Activated naive CD4-positive, alpha-beta T cell treated with Interleukin-2 at 50 U/mL for 16 hours (primary cell): ENCODE measurements at places on chromosomes 2 and 18.

DNA sequence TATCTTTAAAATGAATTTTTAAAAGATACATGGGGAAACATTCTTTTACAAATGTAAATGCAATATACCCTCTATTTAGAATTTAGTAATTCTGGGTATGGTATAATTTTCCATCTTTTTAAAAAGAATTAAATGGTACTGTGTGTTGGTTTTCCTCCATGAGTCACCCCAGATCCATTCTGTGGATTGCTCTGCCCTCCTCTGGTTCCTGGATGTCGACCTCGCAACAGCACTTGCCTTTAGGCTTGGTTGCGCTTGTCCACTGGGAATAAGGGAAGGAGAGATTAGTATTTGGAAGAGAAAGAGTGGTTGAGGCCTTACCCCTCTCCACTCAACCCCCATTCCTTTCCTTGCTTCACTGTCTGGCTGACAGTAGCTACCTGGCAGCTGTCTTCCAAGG is 90.4 kb downstream of the FTCDNL1 start:
- DNase-seq, result no peak

DNA sequence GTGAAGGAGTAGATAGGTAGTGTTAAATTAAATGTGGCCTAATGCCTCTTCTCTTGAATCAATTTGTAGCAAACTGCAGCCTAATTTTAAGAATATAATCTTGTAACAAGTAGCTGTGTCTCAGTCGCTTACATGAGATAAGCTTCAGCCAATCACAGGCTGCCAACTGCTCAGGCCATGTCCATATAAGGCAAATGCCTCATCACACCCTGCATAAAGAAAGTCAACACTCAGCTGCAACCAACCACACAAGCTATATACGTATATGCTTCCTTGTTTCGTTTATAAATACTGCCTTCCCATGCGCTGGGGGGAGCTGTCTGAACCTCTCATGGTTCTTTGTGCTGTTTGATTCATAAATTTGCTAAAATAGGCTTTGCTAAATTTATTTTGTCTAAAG is 476.3 kb downstream of the TRIB2 start:
- no peak for DNase-seq

- DNase-seq, result no peak
Measured at GRCh38 chr2:131641414-131642206, 113.9 kb downstream of the CCDC74A start.

GRCh38 chr2:200336980-200337615 is 30.6 kb downstream of the SPATS2L start:
- no peak for DNase-seq

DNA sequence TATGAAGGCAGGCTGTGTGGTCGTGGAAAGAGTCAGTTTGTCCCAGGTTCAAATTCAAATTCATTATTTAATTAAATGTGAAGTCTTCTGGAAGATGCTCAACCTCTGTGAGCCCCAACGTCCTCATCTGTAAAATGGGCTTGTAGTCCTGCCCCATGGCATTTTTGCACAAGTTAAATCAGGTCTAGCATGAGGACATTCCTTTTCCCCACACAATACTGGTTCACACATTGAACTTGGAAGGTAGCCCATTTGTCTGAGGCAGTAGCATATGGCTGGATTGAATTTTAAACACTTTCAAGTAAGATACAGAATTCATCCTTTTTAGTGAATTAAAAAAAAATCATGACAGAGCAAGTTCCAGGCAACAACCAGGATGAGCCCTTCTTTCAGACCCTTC is 665.4 kb upstream of the HS6ST1 start:
- DNase-seq, result no peak

DNA sequence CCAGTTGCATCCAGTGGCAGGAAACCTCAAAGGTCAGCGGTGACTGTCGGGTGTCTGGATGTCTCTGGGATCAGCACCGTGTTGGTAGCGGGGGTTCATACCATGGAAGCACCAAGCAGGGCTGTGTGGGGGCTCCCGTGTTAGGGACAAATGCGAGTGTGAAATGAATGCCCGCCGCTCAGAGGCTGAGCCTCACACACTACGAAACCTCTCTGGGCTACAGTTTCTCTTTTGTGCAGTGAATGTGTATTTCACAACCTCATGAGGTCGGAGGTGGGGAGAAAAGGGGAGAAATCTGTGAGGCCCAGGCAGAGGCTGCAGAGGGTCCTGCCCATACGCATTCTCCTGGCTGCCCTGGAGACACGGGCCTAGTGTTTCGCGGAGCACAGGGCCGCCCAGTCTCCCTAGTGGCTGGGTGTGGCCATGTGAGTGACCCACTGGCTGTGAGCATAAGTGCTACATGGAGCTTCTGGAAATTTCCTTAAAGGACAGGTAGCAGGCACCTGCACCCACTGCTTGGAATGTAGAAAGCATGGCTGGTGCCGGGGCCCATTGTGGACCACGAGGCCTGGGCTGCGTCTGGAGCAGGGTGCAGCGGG is 138.0 kb upstream of the GLI2 start:
- DNase-seq, result no peak

DNA sequence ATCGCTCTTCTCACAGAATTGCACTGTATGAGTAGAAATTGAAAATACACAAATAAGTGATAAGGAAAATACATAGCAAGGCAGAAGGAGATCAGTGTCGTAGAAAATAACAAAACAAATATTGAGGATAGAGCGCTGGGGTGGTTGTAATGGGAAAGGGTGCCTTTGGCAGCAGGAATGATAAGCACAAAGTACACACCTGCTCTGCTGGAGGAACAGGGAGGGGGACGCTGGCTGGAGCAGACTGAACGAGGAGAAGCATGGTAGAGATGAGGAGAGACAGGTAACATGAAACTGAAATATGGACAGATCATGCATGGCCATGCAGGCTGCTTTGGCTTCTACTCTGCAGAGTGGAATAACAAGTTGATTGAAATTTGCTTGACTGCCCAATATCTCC is 181.2 kb upstream of the FSHR start:
- no peak for DNase-seq

- no peak for DNase-seq
Measured at GRCh38 chr2:99079226-99079625, 62.3 kb upstream of the C2orf15 start.

GRCh38 chr18:56173542-56174220 is 464.7 kb downstream of the TXNL1 start:
- no peak for DNase-seq

DNA sequence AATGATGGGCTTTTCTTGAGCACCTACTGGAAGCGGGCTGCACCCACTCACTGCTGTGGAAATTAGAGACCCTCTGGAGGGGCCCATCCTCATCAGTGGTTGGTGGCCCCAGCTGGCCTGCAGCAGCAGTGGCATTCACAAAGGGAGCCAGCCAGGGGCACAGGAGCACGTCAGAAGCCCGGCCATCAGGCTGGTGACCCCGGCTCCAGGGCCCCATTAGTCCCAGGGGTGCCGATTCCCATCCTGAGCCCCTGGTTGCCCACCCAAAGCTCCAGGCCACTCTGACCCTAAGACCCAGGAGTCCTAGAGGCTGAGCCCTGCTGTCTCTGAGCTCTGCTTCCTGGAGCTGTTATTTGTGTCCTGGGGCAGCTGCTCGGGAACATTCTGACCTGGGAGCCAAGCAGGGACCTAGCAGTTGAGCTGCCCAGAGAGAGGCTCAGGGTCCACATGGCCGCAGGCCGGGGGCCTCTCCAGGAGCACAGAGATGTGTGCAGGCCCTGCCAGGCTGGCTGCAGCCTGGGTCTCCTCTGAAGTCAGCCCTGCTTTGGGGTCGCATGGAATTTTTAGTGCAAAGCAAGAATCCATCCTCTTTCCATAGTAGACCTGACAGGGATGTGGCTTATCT is 207.2 kb downstream of the KLHL29 start:
- no peak for DNase-seq

DNA sequence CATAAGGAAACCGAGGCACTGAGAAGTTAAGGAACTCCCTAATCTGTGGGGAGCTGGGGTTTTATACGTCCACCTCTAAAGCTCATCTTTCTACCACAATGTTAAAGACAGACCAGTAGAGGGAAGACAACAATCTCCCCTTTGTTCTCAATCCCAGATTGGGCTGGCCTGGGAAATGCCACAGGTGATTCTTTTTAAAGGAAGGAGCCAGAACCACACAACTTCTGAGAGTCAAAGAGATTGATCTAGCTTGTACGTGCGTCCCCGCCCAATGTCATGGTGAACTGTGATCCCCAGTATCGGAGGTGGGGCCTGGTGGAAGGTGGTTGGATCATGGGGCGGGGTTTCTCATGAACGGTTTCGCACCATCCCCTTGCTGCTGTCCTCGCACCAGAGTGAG is 81.8 kb upstream of the LCLAT1 start:
- no peak for DNase-seq

- DNase-seq, result no peak
Measured at GRCh38 chr18:76459687-76460350, 35.2 kb downstream of the ZNF516 start.

- DNase-seq, result no peak
Measured at GRCh38 chr2:159773426-159773825, 24.6 kb downstream of the CD302 start.
